ENCODE measurements at places on chromosomes 4 and X. TPM values are rescaled to one million over a fixed set of nuclear protein-coding genes. Genes with fewer than 3 reads are reported as not detected.
A peak's percentile ranks its signal among the peaks of the same experiment; 100 is the strongest.

GRCh38 chr4:101835121-101835904, 44.8 kb downstream of the BANK1 start:
- H3K4me1 ChIP-seq, result no peaks in the 10 kb centered on the region
- H3K4me3 ChIP-seq, result no peak overlapping the region
- peaks cover 13% of the 10 kb centered on the region for H3K27me3 ChIP-seq
- no peak for DNase-seq
- H3K27ac ChIP-seq, result no peak overlapping the region
- H3K36me3 ChIP-seq, result no peaks in the 10 kb centered on the region

DNA sequence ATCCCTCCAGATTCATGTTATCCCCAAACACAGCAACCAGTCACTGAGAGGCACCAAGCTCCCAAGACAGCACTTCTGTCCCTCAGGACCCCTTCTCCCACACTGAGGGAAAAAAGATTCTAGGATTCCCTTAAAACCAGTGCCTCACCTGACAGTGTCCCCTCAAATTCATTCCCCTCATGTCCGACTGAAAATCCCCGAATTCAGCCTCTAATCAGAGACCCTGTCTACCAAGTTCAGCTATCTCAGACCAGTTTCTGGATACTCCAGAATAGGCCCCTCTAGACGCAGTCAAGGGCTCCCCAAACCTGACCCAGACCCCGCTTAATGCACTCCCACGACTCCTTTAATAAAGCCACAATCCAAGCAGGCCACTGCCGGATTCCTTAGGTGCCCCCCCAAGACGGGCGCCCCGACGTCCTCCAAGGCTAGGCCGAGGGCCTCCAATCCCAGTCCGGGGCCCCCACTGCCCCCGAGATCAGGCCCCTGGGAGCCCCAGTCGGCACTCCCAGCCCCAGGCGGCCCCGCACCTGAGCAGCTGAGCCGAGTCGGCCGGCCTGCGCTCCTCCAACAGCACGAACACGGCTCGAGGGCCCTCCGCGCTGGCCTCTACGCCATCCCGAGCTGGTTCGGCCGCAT, 457 bp downstream of the TFE3 start:
- H3K27me3 ChIP-seq, result no peaks in the 10 kb centered on the region
- H3K4me1 ChIP-seq, result peaks cover 36% of the 10 kb centered on the region
- no peak for DNase-seq
- H3K36me3 ChIP-seq, result peaks cover 16% of the 10 kb centered on the region
- peak overlapping the region; percentile 87 for H3K4me3 ChIP-seq

DNA sequence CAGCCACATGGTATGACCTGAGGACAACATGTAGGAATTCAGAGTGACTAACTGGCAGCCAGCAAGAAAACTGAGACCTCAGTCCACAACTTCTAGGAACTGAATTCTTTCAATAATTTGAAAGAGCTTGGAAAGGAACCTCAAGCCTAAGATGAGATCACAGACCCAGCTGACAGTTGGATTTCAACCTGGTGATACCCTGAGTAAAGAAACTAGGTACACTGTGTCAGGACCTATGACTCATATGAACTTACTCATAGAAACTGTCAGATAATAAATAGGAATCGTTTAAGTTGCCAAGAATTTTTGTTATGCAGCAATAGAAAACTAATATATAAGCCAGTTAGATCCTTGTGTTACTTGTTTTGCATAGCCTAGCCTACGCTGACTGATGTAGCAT, 102.4 kb upstream of the DCAF12L1 start:
- no peak overlapping the region for H3K4me3 ChIP-seq
- DNase-seq, result no peak
- H3K27ac ChIP-seq, result no peak overlapping the region
- no peaks in the 10 kb centered on the region for H3K27me3 ChIP-seq

DNA sequence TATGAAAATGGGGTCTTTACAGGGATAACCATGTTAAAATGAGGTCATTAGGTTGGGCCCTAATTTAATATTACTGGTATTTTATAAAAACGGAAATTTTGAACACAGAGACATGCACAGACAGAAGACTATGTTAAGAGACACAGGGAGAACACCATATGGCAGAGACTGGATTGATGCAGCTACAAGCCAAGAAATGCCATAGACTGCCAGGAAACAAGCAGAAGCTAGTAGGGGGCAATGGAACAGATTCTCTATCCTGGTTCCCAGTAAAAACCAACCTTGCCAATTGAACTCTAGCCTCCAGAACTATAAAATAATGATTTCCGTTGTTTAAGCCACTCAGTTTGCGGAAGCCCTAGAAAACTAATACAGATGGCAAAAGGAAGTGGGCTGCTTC, 6.6 kb upstream of the GUF1 start:
- no peak for DNase-seq
- H3K27me3 ChIP-seq, result peaks cover 5% of the 10 kb centered on the region
- H3K27ac ChIP-seq, result no peak overlapping the region
- no peak overlapping the region for H3K4me3 ChIP-seq
- no peaks in the 10 kb centered on the region for H3K4me1 ChIP-seq
- no peaks in the 10 kb centered on the region for H3K36me3 ChIP-seq

- DNase-seq, result no peak
- H3K4me3 ChIP-seq, result no peak overlapping the region
- peaks cover 8% of the 10 kb centered on the region for H3K27me3 ChIP-seq
- H3K36me3 ChIP-seq, result no peaks in the 10 kb centered on the region
These were observed 132.2 kb upstream of the KIT start for GRCh38 chr4:54525602-54526001.

DNA sequence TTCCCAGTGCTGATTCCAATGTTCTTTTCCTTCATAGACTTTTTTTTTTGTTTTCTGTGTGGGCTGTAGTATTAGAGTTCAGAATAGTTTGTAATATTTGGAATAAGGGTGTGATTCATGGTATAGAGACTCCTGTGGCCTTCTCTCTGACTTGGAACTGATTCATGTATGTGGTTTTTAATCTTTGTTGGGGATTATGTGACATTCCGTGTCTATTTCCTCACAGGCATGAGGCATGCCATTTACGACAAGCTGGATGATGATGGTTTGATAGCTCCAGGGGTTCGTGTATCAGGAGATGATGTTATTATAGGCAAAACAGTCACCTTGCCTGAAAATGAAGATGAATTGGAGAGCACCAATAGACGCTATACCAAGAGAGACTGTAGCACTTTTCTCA, 44.4 kb downstream of the POLR2B start:
- peaks cover 2% of the 10 kb centered on the region for H3K4me1 ChIP-seq
- H3K27me3 ChIP-seq, result no peaks in the 10 kb centered on the region
- H3K27ac ChIP-seq, result no peak overlapping the region
- peaks cover 77% of the 10 kb centered on the region for H3K36me3 ChIP-seq
- DNase-seq, result no peak
- H3K4me3 ChIP-seq, result no peak overlapping the region

DNA sequence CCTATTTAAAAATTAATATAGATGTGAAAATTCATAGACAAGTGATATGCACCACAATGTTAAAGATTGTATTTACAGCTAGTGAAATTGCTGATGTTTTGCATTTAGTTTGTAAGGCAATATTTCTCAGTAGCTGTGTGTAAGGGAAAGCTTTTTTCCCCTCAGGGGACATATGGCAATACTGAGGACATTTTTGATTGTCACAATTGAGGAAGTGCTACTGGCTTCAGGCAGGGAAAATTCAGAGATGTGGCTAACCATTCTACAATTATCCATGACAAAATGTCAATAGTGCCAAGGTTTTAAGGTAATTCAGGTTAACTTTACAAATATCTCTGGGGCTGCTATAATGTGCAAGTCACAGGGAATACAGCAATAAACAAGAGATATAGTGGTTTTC, 66.1 kb upstream of the IL15 start:
- no peak overlapping the region for H3K27ac ChIP-seq
- DNase-seq, result no peak
- H3K4me1 ChIP-seq, result no peaks in the 10 kb centered on the region
- no peaks in the 10 kb centered on the region for H3K36me3 ChIP-seq

DNA sequence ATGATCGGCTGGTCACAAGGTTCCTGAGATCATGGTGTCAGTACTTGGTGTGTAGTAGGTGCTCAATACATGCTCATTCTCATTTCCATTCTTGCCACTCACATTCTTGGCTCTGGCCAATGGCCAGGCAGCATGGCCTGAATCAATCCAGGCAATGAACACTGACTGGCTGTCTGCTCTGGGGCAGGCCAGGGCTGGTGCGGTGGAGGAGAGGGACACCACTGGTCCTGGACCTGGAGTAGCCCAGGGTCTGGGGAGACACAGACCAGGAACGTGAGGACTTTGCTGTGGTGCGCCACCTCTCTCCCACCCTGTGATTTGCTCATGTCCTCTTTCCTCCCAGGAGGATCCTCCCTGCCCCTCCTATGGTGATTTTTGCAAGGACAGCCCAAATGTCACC, 119.4 kb downstream of the PSAPL1 start:
- no peak overlapping the region for H3K4me3 ChIP-seq
- no peak overlapping the region for H3K27ac ChIP-seq
- H3K27me3 ChIP-seq, result no peaks in the 10 kb centered on the region

GRCh38 chr4:104592183-104592582, 97.5 kb upstream of the CXXC4 start:
- H3K4me1 ChIP-seq, result no peaks in the 10 kb centered on the region
- no peak overlapping the region for H3K27ac ChIP-seq
- H3K4me3 ChIP-seq, result no peak overlapping the region
- no peaks in the 10 kb centered on the region for H3K36me3 ChIP-seq
- no peak for DNase-seq
- no peaks in the 10 kb centered on the region for H3K27me3 ChIP-seq

DNA sequence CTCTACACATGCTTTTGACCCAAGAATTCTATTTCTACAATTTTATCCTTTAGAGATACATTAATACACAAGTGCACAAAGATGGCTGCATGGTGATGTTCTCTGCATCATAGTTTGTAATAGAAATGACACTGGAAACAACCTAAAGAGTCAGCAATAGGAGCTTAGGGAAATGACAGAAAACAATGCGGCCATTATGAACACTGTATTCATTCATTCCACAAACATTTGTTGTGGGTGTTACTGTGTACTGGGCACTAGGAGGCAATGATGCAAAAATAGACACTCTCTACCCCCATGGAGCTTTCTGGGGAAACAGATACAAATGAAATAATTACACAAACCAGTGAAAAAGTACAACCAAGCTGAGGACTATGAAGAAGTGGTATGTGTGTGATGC, 32.0 kb downstream of the IDS start:
- peaks cover 5% of the 10 kb centered on the region for H3K36me3 ChIP-seq
- H3K4me1 ChIP-seq, result peaks cover 15% of the 10 kb centered on the region
- H3K4me3 ChIP-seq, result no peak overlapping the region
- no peaks in the 10 kb centered on the region for H3K27me3 ChIP-seq

DNA sequence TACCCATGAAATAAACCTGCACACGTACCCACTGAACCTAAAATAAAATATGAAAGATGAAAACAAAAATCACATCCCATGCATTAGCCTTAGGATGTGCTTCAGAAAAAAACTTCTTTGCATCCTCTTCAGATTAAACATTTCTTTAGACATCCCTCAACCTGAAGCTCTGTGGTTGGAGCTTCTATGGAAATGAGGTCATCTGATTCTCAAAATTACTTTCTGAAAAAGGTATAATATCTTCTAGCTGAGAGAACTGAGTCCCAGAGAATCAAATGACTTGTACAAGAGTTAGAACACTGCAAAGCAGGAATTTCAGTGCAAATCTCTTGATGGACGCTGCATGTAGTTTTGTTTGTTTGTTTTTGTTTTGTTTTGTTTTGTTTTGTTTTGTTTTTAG, 19.1 kb upstream of the ANTXR2 start:
- peaks cover 5% of the 10 kb centered on the region for H3K27me3 ChIP-seq
- peaks cover 12% of the 10 kb centered on the region for H3K4me1 ChIP-seq
- H3K4me3 ChIP-seq, result no peak overlapping the region
- DNase-seq, result no peak
- H3K27ac ChIP-seq, result no peak overlapping the region

ARMCX4 gene
- 1.5 TPM for total RNA-seq

DMP1 gene
- not detected for total RNA-seq

GLRB gene
- total RNA-seq, result not detected

ASMT gene
- total RNA-seq, result 0.29 TPM

BRS3 gene
- total RNA-seq, result not detected

MID1 gene
- 0.23 TPM for total RNA-seq

All from activated CD8-positive, alpha-beta T cell treated with anti-CD3 and anti-CD28 coated beads, Interleukin-2, amount 10 ng/mL, durations not matched to agents 7 days and 5 days (primary cell).